ENCODE measurements at places on chromosomes 3 and 15. TPM values are rescaled to one million over a fixed set of nuclear protein-coding genes. Genes with fewer than 3 reads are reported as not detected.

DNA sequence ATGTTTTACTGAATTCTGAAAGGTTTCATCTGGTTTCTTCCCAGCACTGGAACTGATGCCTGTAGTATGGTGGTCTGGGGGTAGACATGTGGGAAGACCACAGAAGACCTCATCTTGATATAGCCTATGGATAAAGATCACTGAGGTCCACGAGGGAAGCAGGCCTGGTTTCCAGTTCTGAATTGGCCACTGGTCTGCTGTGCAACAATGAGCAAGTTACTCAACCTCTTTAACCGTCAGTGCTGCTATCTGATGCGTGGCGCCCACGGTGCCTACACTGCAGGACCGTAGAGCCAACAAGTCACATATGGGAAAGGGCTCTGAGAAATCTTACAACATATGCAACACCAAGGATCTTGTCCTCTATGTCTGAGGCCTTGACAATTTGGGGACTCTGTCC is 13.3 kb downstream of the TLE3 start:
- no peak for DNase-seq

- no peak for DNase-seq
Measured at GRCh38 chr3:139770577-139770976, 92.8 kb upstream of the NMNAT3 start.

The FGD5 gene
- total RNA-seq: 9.2 TPM

DNA sequence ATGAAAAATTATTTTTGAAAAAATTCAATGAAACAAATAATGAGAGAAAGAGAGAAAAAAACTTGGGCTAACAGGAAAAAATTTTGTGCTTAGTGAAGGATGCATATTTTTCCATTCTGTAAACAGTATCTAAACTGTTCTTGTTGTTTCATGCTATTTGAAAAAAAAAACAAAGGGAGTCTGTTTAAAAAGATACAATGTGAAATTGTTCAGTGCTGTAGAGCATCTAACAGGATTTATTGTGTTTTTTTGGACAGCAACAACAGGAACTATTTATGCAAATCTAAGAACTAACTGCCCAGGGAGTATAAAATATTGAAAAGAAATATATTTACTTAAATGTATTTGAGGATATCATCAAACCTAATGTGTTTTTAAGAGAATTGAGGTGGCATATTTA is 55.1 kb downstream of the PEX5L start:
- no peak for DNase-seq

The ZNF502 gene
- 3.6 TPM for total RNA-seq

GRCh38 chr15:80645494-80646065 is 49.5 kb upstream of the ABHD17C start:
- no peak for DNase-seq

DNA sequence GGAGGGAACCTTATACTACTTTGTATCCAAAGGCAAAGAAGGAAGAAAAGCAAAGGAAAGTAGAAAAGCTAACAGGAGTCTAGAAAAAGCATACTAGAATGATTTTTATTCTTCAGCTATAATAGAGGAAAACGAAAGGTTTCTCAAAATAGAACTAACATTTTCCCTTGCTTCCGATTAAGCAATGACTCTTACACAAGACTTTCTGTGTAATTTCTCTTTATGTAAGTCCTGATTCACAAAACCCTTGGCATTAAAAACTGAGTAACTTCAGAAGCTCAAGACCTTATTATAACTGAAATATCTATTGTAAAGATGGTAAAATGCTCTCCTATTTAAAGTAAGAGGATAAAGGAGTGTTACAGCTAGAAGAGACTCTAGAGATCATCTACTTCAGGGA is 97.4 kb downstream of the DTWD1 start:
- no peak for DNase-seq

DNA sequence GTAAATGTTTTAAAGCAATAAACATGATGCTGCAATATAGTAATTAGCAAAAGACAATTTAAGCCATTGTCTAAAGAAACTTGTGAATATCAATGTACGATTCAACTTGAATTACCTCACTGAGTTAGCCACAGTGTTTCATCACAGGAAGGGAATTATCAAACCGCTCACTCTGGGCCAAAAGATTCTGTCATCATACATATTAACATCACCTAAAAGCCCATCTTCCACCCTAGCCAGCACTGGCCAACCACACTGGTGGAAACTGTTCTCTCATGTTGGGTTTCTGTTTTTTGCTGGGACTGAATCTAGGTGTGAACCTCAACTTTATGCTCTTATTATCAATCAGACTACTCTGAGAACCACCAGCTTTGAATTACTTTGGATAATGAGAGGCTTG is 497.7 kb upstream of the THBS1 start:
- DNase-seq: no peak

DNA sequence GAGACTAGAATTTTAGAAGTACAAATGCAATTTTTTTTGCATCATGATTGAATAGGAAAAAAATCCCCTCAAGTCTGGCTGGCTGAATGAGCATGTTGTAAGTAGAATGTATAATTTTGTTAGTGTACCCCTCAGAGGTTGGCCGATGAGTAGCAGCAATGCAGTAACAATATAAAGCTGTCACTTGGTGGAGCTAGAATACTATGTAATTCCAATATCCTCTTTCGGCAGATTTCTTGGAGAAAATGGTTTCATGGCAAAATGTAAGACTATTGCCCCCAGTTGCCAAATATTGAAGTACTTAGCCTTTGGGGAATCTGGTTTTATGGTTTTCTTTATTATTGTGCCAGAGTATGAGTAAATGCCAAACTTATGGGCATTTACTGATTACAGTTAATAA is 39.8 kb upstream of the SGO1 start:
- no peak for DNase-seq

GRCh38 chr15:51311510-51311909 is 26.9 kb downstream of the CYP19A1 start:
- DNase-seq: no peak

DNA sequence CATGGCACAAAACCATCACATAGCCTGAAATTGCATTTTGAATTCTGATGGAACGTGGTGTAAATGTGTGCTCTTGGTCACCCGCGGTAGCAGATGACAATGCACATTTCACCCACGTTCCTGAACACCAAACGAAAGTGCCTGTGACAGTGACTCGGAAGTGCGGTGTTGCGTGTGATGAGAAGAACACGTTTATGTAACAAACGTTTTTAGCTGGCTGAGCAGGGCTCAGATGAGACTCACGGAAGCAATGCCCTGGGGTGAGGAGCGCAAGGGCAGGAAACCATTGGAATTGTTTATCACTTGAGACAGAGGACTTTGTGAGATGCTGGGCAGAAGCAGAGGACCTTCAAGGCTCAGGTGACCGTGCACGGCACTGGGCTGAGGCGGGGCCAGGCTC is 449.2 kb upstream of the CFAP20DC start:
- DNase-seq: no peak

DNA sequence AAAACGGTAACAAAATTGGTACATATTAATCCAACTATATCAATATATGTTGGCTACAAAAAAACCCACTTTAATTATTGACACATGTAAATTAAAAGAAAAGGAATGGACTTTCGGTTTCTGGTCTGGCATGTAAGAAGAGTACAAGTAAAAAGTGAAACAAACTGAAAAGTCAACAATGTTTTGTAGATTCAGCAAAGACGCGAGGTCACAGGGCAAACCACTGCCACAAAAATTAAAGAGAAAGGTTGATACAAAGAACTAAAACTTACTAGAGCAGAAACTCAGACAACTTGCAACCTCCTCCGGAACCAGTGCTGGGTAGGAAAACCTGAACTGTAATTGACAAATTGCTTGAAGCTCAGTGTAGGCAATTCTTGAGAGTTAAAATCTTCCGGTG is 110.6 kb upstream of the ARPP21 start:
- DNase-seq: no peak

DNA sequence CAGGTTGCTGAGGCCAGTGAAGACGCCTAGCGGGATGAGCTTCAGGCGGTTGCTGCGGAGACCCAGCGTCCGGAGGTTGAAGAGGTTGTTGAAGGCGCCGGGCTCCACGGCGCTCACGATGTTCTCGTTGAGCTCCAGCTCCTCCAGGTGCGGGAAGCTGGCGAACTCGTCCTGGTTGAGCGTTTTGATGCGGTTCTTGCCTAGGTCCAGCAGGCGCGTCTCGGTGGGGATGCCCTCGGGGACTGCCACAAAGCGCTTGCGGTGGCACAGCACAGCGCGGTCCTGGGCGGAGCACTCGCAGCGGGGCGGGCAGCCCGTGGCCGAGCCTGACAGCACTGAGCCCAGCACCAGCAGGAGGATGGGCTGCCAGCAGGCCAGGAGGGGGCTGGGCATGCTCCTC is 17.2 kb downstream of the LINGO1 start:
- DNase-seq: no peak

The CPN2 gene
- 0.14 TPM for total RNA-seq

The CYP1A1 gene
- 0.27 TPM for total RNA-seq

The IL17RE gene
- total RNA-seq: 82.8 TPM

The C3orf20 gene
- total RNA-seq: not detected

The CKMT1B gene
- 105 TPM for total RNA-seq

- DNase-seq: no peak
Measured at GRCh38 chr15:31537770-31538592, 211.3 kb downstream of the KLF13 start.

DNA sequence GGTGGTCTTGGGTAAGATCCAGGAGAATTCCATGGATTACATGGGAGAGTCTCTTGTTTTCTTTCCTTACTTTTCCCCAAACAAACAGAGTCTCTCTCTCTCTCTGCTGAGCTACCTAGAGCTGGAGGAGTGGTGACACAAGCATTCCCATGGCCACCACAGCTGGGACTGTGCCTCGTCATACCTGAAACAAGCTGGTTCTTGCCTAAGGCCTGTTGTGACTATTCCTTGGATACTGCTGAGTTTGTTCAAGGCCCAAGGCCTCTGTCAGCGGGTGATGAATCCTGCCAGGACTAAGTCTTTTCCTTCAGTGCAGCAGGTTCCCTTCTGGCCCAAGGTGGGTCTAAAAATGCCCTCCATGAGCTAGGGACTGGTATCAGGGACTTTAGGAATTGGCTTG is 378.1 kb upstream of the ZNF385D start:
- DNase-seq: no peak

GRCh38 chr3:86661817-86662216 is 329.1 kb downstream of the VGLL3 start:
- DNase-seq: no peak

DNA sequence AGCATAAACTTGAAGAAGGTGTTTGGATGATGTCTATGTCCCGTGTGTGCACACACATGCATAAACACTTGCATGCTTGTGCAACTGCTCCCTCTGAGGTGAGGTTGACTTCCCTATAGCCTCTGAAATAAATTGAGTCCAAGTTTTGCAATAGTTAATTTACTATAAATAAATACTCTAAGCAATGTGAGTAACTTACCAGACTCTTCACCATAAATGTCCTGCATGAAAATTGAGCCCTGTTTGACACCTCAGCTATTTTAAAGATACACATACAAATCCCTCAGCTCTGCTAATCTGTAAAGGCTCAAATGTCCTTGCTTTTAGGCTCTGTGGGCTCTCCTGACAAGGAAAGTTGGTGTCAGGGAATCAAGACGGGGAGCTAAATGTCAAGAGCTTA is 37.1 kb downstream of the GJD2 start:
- no peak for DNase-seq

DNA sequence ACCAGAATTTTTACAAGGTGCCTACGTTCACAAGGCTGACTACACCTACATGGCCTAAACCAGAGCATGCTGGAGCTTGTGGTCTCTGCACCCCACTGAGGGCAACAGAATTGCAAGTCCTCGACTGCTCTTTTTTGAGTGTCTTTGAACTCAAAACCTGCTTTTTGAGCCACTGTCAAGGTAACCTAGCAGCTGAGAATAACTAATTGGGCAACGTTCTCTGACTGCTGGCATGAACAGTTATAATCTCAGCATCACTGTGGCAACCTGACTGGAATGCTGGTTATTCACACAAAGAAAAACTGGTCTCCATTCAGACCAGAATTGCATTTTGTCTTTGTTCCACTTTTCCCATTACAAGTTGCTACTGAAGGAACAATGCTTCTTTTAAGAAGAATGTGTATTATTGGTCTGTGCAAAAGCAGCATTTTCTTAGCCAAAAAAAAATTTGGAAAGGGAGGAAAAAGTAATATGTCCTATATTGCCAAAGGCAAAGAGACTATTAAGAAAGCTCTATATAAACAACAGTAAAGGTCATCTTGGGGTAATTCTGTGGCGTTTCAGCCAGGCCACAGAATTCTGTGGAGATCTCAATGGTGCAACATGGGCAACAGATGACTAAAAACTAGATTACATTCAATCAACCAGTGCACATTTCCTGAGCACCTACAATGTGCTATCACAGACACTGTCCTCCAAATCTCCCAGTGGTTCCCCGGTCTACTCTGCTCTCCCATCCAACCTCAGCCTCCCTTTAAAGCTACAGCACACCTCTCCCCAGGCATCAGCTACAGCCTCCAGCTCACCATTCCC is 76.8 kb downstream of the TNIK start:
- no peak for DNase-seq

The FANCD2OS gene
- not detected for total RNA-seq

GRCh38 chr15:93047621-93048425 is 41.2 kb downstream of the RGMA start:
- DNase-seq: no peak

- DNase-seq: no peak
Measured at GRCh38 chr3:190305406-190305805, 16.8 kb downstream of the CLDN1 start.

The STAB1 gene
- total RNA-seq: 187 TPM

Measured in mucosa of descending colon (tissue), 3 donors.